Daoy (cell line): ENCODE measurements at places on chromosomes 1 and 21. TPM values are rescaled to one million over a fixed set of nuclear protein-coding genes. Genes with fewer than 3 reads are reported as not detected.

GRCh38 chr1:235207209-235207565, 46.1 kb upstream of the RBM34 start:
- no peak for DNase-seq

DNA sequence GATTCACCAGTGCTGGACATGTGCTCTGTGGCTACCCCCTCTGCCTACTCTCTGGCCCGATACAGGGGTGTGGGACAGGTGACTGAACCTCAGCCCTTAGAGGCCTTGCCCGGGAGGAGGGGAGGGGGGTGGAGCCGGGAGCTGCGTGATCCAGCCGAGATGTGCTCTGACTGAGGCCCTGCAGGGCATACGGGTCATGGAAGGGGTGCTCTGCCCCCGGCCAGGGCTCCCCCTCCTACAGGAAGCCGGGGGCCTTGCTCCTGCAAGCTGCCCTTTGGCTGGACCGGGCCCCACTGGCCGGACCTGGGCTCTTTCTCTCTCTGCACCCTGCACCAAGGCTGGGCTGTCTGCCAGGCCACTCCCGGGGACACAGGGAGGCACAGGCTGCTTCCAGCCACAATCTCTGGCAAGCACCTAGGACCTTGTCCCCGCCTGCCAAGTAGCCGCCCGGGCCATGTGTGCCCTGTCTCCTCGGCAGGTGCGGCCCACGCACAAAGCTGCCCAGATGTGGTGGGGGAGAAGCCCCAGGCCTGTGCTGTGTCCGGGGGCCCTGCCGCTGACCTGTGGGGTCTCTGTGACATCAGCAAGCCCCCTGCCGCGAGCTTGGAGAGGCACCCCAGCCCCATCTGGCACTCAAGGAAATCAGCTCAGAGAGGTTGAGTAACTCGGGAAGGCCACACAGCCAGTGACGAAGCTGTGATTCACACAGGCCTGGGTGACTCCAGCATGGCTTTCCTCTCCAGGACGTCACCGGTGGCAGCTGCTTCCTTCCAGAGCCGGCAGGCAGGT, 1.5 kb downstream of the SCNN1D start:
- DNase-seq = peak; percentile 91

DNA sequence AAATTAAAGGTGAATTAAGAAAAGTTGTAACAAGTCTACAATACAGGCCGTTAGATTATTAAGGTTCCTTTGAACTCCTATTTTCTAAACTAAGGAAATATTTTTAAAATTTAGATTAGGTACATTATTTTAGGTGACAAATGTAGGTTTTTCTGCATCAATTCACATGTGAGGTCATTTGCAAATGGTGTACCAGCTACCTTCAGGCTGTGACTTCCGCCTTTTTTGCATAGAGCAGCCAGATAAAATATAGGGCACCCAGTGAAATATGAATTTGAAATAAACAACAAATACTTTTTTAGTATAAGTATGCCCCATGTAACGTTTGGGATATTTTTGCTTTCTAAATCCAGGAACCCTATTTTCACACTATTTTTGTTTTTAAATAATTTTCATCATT, 544.0 kb downstream of the LMO4 start:
- no peak for DNase-seq

- no peak for DNase-seq
Observed at GRCh38 chr1:73770109-73770905, 427.7 kb downstream of the LRRIQ3 start.

DNA sequence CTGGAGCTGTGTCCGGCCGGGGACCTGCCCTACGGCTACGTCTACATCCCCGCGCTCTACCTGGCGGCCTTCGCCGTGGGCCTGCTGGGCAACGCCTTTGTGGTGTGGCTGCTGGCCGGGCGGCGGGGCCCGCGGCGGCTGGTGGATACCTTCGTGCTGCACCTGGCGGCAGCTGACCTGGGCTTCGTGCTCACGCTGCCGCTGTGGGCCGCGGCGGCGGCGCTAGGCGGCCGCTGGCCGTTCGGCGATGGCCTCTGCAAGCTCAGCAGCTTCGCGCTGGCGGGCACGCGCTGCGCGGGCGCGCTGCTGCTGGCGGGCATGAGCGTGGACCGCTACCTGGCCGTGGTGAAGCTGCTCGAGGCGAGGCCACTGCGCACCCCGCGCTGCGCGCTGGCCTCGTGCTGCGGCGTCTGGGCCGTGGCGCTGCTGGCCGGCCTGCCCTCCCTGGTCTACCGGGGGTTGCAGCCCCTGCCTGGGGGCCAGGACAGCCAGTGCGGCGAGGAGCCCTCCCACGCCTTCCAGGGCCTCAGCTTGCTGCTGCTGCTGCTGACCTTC, 412 bp downstream of the GPR25 start:
- no peak for DNase-seq

The MAP7D1 gene
- total RNA-seq = 183 and 236 TPM in 2 replicates

GRCh38 chr1:179029321-179029759, 3.6 kb downstream of the FAM20B start:
- DNase-seq = no peak

The FMO4 gene
- 0.39 and 0.97 TPM in 2 replicates for total RNA-seq

The IGSF21 gene
- total RNA-seq = not detected in 2 replicates

- DNase-seq = no peak
Observed at GRCh38 chr1:191101960-191102359, 624.3 kb upstream of the BRINP3 start.

DNA sequence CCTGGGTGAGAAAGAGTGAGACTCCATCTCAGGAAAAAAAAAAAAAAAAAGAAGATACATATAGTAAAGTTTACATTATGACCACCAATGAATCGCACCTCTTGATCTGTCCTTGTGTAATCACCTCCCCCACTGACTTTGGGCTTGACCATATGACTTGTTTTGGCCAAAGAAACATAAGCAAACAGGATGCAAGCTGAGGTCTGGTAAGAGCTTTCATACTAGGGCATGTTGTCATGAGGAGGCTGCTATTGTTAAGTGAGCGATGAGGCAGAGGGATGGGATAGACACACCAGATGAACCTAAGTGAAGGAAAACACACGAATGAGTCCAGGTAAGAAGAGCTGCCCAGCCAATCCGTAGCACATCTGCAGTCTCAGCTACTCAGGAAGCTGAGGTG, 10.7 kb downstream of the ENAH start:
- no peak for DNase-seq

DNA sequence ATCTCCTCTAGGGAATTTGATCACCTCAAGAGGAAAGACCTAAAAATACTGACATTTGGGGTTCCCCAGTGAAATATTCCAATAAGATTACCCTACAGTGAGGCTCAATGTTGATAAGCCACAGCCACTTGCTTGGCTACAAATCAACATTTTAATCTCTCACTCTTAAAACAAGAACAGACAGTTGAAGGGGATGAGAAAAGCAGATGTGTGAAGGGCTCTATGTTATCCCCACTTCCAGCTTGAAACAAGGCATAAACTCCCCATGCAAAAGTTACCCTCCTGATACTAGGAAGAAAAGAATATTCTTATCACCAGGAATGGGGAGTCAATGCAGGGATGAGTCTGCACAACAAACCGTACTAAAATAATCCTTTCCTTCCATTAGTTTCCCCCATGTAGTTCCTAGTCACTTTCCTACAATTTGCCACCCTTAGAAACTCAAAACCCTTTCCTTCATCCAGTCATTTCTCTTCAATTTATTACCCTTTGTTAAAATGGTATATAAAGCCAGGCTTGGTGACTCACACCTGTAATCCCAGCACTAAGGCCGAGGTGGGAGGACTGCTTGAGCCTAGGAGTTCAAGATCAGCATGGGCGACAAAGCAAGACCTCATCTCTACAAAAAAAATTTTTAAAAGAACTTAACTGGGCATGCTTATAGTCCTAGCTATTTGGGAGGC, 29.5 kb downstream of the LPGAT1 start:
- DNase-seq = no peak

GRCh38 chr1:243554686-243555085, 295.4 kb downstream of the AKT3 start:
- no peak for DNase-seq

The ACKR1 gene
- total RNA-seq = not detected in 2 replicates

DNA sequence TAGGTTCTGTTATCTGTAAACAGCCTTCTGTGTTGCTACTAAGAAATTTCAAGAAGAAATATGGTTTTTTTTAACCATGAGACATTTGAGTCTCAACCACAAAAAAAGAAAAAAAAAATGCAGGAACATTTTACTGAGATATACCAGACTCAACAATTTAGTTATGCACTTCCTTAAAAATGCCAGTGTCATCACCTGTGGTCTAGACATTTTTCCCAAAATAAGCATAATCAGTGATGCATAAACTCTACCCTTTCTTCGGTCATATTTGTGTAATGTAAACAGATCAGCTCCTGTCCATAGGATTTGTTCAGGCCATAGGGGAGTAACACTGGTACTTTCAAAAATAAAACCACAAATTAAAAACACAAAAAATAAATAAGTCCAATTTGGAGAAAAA, 122.6 kb upstream of the TNFSF4 start:
- DNase-seq = peak; percentile 65

DNA sequence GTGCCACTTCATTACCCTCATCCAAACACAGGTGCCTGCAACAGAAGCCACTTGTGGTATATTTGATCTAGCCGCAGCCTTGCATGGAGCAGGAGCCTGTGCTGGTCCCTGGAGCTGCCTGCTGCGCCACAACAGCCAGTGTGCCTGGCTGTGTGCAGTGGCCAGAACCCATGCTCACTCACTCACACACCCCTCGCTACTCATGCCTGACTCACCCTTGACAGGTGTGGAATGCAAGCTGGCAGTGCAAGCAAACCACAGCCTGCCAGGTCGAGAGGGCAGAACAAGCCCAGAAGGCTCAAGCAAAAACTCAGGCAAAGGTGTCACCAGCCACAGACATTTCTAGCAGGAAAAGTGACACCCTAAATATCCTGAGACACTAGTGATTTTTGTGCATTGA, 1510.9 kb downstream of the KCNT2 start:
- DNase-seq = no peak

DNA sequence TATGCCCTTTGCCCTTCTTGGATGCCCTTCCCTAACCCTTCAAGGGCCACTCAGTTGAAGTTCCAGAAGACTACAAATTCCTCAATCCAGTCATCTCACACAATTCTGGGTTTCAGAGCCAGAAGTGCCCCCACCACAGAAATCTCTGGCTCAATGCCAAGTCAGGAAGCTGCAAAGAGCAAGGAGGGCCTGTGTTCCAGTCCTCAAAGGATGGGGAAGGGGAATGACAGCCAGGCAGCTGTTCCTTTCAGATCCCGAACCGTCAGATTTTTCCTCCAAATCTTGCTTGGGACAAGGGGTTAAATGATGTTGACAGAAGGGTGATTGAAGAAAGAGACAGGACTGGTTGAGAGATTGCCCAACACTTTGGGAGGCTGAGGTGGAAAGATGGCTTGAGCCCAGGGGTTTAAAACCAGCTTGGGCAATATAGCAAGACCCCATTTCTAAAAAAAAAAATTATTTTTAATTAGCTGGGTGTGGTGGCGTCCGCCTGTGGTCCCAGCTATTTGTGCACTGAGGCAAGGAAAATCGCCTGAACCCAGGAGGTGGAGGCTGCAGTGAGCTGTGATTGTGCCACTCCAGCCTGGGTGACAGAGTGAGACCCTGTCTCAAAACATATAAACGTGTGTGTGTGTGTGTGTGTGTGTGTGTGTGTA, 716 bp upstream of the HPDL start:
- DNase-seq = no peak

- DNase-seq = no peak
Observed at GRCh38 chr1:224541072-224541790, 74.9 kb upstream of the CNIH3 start.

The PRR9 gene
- total RNA-seq = 0.11 TPM in 1 of 2 replicates, not detected in the other

The PAQR7 gene
- total RNA-seq = 6.1 and 7.9 TPM in 2 replicates

- no peak for DNase-seq
Observed at GRCh38 chr1:21700094-21700493, 30.9 kb upstream of the RAP1GAP start.

The SAMD11 gene
- total RNA-seq = 24.3 and 29.0 TPM in 2 replicates

The KCNT2 gene
- total RNA-seq = 0.34 and 1.0 TPM in 2 replicates

GRCh38 chr1:232452117-232452516, 177.8 kb downstream of the SIPA1L2 start:
- no peak for DNase-seq

DNA sequence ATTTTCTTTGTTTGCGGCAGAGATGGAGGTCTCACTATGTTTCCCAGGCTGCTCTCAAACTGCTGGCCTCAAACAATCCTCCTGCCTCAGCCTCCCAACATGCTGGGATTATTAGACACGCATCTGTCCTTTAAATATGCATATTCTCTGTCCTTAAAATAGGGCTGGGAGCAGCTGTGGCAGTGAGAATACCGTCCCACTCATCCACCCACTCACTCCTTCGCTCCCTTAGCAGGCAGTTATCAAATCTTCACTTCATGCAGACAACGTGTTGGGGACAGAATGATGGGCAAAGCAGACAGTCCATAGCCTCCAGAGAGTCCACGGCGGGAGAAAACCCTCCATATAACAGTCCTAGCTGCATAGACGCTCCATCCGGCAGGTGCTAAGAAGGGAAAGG, 179.4 kb downstream of the ZBTB18 start:
- no peak for DNase-seq

The EYA3 gene
- total RNA-seq = 17.6 and 20.5 TPM in 2 replicates

- DNase-seq = no peak
Observed at GRCh38 chr1:222867316-222867715, 52.5 kb downstream of the DISP1 start.

DNA sequence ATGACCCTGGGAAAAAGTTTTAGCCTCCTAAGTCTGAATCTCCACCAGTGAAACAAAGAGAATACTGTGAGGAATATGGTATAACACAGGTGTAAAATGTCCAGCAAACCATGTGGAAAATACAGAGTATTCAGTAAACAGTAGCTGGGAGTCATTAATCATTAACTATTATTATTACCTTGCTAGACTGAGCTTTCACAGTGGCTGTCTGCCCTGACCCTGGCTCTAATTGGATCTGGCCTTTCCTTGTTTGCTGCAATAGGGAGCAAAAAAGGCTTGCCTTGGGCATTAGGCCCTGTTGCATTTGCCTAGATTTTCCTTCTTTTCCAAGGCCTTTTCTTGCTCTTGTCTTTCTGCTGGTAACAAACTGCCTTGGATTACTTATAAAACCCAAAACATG, 179.1 kb upstream of the BEND5 start:
- no peak for DNase-seq
